ENCODE measurements at places on chromosomes 1 and 21.

DNA sequence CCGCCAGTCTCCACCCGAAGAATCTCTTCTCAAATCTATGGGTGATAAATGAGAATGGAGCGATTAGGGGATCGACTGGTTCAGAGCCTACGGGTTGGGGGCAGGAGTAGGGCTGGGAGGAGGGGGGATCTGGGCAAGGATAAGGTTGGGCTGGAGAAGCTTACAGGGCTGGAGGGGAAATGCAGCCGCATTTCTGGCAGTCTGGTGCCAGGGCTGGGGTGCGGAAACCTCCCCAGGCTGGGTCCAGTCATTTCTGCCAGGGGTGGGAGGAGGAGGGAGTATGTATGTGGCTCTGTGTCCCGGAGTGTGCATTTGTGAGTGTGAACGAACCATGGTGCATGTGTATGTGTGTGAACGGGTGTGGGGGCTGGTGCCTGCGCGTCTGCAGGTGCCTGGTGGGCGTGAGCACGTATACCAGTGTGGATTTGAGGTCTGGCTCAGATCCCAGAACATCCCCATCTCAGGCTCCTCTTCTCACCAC is 10.2 kb downstream of the C1orf216 start:
- peak; percentile 60 for DNase-seq

DNA sequence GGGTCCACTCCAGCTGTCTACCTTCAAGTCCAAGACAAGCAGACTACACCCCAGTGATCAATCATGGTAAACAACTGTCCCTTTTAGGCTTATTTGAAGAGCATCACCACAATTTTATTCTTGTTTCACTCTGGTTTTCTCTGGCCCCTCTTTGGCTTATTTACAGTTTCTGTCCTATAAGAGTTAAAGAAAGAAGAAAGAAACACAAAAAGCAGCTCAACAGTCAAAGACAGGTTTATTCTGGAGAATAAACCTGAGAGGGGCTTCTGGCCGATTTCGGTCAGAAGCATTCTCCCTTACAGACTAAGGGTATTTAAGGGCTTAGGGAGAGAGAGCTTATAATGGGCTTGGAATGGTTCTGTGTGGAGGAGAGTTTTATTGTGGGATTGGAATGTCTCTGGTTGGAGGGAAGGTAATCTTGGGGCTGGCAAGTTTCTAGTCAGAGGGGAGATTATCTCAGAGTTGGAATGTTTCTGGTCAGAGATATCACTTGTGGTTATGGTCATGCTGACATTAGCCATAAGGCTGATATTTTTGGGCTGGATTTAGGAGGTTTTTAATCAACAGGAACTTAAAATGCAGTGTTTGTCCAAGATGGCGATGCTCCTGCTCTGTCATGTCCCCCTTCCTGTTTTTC is 161.0 kb downstream of the URB2 start:
- DNase-seq, result no peak

GRCh38 chr1:231918239-231919015 is 291.8 kb downstream of the DISC1 start:
- no peak for DNase-seq

- DNase-seq, result no peak
These were observed 8.9 kb upstream of the KCNE1 start for GRCh38 chr21:34520764-34521508.

- DNase-seq, result no peak
These were observed 6.3 kb downstream of the MINDY1 start for GRCh38 chr1:151000408-151000807.

DNA sequence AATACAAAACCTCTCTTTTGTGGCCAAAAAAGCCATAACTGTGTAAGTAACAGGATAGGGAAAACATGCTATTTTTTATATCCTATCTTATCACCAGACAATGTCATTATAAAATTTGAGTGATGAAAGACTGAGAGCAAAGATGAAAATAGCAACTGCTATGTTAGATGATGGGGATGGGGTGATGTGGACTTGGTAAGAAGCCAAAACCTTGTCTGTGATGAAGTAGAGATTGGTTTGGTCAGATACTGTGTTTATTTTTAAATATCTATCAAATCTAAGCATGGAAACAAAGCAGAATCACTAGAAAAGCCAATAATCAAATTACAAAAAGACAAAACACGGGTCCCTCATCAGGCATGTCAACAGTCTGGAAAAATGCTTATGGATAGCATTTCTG is 631.1 kb upstream of the NR5A2 start:
- no peak for DNase-seq

DNA sequence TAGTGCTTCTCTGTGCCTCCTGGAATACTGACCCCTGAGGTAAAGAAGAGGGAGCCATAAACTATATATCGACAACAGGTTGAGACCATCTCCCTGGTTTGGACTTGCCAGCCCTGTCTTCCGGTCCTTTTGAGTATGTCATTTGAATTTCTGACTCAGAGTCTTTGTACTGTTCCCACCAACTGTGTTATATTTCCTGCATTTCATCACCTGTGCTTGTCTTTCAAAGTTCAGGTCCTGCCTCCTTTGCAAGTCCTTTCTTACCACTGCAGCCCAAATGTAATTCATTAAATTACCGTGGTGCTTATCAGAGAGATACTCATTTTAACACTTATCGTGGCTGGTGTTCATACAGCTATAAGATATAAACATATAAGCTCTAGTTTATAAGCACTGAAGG is 10.7 kb downstream of the AK5 start:
- no peak for DNase-seq

- DNase-seq, result no peak
These were observed 68.9 kb upstream of the COL11A1 start for GRCh38 chr1:103177108-103177775.

Data from putamen (tissue), 1 donor.